ENCODE measurements at places on chromosomes 12 and 14. TPM values are rescaled to one million over a fixed set of nuclear protein-coding genes. Genes with fewer than 3 reads are reported as not detected.
A peak's percentile ranks its signal among the peaks of the same experiment; 100 is the strongest.

GRCh38 chr12:102849722-102850447, 67.2 kb downstream of the PAH start:
- H3K36me3 ChIP-seq, result no peaks in the 10 kb centered on the region
- no peaks in the 10 kb centered on the region for H3K4me1 ChIP-seq
- H3K27ac ChIP-seq, result no peak overlapping the region
- no peak overlapping the region for H3K4me3 ChIP-seq
- H3K27me3 ChIP-seq, result peaks cover 3% of the 10 kb centered on the region
- no peak for DNase-seq

GRCh38 chr12:58540480-58541299, 379.6 kb downstream of the LRIG3 start:
- H3K4me1 ChIP-seq, result no peaks in the 10 kb centered on the region
- no peak for DNase-seq
- no peaks in the 10 kb centered on the region for H3K36me3 ChIP-seq
- H3K27me3 ChIP-seq, result peaks cover 4% of the 10 kb centered on the region
- H3K4me3 ChIP-seq, result no peak overlapping the region

DNA sequence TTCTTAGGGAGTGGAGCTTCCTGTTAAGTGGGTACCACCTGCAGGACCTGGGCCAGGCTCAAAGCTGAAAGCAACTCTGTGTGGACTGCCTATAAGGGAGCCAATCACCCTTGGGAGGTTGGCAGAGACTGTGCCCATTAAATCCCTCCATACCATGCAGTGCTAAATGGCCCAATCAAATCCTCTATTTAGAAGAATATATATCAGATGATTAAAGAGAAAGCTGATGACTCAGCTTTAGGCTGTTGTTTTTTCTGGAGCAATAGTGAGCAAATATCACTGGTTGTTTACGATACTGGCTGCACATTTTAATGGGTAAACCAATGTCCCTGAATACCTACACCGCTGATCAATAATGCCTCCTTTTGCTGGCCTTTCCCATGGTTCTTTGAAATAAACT, 101.3 kb downstream of the TMX1 start:
- no peak overlapping the region for H3K4me3 ChIP-seq
- H3K4me1 ChIP-seq, result no peaks in the 10 kb centered on the region
- DNase-seq, result no peak
- H3K27ac ChIP-seq, result no peak overlapping the region
- no peaks in the 10 kb centered on the region for H3K27me3 ChIP-seq

GRCh38 chr12:58916921-58917511, 3.3 kb downstream of the LRIG3 start:
- H3K4me1 ChIP-seq, result peaks cover 3% of the 10 kb centered on the region
- no peaks in the 10 kb centered on the region for H3K36me3 ChIP-seq
- peaks cover 39% of the 10 kb centered on the region for H3K27me3 ChIP-seq
- no peak for DNase-seq

DNA sequence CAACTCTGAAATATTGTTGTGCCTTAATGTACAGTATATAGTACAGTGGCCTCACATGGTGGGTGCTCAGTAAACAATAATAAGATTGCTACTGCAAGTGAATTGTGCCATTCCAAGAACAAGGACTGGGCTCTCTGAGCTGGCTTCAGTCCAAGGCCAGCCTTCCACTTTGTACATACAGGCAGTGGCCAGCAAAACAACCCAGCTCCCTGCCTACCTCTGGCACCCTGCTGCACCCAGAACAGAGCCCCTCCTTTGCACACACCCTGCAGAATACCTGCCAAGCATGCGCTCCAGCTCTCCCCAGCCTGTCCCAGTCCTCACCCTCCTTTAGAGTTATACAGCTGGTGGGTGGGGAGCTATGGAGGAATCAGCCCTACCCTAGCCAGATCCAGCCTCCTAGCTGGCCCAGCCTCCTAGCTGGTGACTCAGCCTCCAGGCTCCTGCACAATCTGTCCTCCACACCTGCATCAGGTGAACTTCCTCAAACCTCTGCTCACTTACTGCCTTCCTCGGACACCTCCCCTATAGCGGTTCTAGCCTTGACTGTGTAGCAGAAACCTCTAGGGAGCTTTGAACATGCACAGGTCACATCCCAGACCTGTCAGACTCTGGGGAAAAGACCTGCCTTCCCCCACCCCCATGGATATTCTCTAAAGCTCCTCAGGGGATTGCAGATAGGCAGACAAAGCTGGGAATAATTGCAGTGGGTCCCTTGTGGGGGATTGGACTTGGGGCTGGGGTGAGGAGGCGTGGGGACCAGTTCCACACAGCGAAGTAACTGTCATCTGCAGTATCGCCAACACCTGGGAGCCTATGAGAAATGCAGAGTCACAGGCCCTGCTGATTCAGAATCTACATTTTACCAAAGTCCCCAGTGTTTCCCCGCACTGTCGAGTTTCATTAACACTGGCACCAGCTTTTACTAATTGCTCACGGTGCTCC, 17.9 kb downstream of the ZDHHC22 start:
- H3K4me1 ChIP-seq, result peaks cover 32% of the 10 kb centered on the region
- no peak for DNase-seq
- H3K36me3 ChIP-seq, result no peaks in the 10 kb centered on the region
- H3K27ac ChIP-seq, result no peak overlapping the region

DNA sequence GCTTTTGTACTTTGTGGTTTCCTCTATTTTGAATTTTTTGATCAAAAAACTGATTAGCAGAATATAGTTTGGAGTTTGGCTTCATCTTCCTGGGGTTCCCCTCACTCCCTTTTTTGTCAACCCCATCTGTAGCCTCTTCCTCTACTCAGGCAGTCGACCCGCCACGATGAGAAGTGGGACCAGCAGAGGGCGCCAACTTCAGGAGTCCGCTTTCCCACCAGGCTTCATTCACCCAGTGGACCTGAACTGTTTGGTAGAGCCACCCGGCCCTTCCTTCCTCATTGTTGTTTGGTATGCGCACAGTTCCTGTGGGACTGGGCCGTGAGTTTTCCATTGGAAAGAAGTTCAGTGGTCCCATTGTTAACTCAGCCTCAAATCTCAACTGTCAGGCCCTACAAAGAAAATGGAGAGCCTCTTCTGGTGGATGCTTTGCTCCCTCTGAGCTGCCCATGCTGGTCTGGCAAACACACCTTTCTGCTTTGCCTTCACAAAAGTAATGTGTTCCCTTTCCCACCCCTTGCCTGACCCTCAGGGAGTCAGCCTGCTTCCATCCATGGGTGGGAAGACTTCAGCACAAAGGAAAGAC, 21.7 kb downstream of the TMBIM6 start:
- peaks cover 48% of the 10 kb centered on the region for H3K4me1 ChIP-seq
- H3K27ac ChIP-seq, result peak overlapping the region; percentile 82
- DNase-seq, result peak; percentile 79
- peak overlapping the region; percentile 38 for H3K4me3 ChIP-seq
- peaks cover 35% of the 10 kb centered on the region for H3K36me3 ChIP-seq

- DNase-seq, result peak; percentile 59
- peak overlapping the region; percentile 35 for H3K4me3 ChIP-seq
- H3K27ac ChIP-seq, result peak overlapping the region; percentile 51
- peaks cover 16% of the 10 kb centered on the region for H3K4me1 ChIP-seq
- H3K27me3 ChIP-seq, result no peaks in the 10 kb centered on the region
These were observed 213.5 kb upstream of the SLC38A2 start for GRCh38 chr12:46585854-46586621.

DNA sequence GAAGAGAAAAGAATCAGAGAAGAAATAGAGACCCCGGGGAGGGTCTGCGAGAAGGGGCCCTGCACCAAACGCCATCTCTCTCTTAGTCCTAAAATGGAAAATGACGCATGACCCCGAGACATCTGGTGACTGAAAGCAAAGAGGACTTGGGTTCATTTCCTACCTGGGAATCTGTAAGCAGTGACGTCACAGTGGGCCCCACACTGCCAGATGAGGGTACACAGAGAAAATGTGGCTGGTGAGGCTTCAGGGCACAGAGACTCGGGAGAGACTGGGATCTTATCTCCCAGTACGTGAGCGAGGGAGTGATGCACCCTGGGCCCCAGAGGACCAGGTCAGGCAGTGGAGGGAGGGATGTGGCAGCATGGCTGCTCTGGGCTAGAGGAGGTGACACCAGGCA, 288.1 kb upstream of the SFSWAP start:
- DNase-seq, result no peak
- H3K4me1 ChIP-seq, result no peaks in the 10 kb centered on the region
- H3K27ac ChIP-seq, result no peak overlapping the region
- H3K4me3 ChIP-seq, result no peak overlapping the region
- H3K36me3 ChIP-seq, result no peaks in the 10 kb centered on the region
- H3K27me3 ChIP-seq, result peaks cover 9% of the 10 kb centered on the region

DNA sequence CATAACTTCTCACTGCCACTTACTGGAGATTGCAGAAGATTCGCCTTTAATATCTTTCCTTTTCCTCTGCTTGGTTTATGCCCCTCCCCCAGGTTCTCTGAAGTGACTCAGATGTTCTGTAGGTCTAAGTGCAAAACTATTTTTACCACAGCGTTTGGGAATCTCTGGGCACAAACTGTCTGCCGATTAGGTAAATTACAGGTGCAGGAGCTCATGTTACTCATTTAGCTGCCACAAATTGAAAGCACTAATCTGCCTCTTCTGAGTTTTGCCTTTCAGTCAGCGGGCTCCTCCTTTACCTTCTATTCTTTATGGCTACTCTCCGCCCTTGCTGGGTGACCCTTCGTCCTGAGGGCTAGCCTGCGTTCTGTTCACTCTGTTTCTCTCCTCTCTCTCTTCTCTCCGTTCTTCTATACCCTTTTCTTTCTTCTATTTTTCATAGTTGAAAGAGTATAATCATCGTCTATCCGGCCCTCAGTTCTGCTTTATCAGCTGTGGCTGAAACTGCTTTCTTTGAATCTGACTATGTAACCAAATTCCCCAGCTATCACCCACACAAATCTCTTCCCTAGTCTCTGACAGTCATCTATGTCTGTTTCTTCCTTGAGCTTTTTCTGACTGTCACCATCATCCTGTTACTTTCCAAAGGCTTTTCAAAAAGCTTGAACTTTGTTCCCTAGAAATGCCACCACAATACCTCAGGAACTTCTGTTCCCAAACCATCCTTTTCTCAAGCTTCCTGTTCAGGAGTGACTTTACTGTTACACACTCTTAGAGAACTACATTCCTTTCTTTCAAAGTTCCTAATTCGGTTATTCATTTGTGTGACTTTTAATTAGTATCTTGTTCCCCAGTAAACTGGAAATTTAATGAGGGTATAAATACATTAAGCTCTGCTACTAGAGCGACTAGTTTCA, 4.3 kb upstream of the MYF6 start:
- no peaks in the 10 kb centered on the region for H3K4me1 ChIP-seq
- H3K36me3 ChIP-seq, result no peaks in the 10 kb centered on the region
- no peak overlapping the region for H3K27ac ChIP-seq
- no peak overlapping the region for H3K4me3 ChIP-seq
- no peak for DNase-seq

DNA sequence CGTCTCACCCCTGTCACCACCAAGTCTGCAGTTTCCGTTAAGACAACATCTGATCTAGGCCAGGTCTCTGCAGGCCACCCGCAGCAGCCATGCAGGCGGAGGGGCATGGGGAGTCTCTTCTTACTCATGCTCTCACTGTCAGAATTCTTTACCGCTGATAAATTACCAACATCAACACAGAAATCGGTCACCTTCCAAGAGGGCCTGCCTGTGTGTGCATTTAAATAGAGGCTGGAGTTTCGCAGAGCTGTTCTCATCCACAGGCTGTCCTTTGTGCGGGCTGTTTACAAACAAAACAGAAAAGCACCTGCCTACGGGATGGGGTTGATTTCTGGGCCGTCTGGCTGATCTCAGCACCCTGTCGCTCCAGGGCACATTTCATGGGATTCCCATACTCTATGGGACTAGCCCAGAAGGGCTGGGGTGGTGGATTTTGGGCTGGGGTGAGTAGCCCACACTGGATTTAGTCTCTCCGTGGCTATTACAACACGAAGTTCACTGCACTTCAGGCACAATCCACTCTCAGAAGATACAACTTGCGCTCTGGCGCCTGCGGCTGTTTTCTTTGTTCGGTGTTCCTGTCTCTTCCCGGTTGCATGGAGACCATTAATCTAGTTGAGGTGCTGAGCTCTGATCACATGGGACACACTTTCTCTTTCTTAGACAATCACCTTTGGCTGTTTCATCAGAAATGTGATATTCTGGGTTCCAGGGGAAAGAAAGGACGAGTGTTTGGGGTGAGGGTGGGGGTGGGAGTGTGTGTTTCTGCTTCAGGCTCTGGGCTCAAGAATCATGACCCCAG, 331.1 kb downstream of the GLT1D1 start:
- H3K27ac ChIP-seq, result no peak overlapping the region
- no peaks in the 10 kb centered on the region for H3K36me3 ChIP-seq
- no peaks in the 10 kb centered on the region for H3K27me3 ChIP-seq
- H3K4me1 ChIP-seq, result no peaks in the 10 kb centered on the region

DNA sequence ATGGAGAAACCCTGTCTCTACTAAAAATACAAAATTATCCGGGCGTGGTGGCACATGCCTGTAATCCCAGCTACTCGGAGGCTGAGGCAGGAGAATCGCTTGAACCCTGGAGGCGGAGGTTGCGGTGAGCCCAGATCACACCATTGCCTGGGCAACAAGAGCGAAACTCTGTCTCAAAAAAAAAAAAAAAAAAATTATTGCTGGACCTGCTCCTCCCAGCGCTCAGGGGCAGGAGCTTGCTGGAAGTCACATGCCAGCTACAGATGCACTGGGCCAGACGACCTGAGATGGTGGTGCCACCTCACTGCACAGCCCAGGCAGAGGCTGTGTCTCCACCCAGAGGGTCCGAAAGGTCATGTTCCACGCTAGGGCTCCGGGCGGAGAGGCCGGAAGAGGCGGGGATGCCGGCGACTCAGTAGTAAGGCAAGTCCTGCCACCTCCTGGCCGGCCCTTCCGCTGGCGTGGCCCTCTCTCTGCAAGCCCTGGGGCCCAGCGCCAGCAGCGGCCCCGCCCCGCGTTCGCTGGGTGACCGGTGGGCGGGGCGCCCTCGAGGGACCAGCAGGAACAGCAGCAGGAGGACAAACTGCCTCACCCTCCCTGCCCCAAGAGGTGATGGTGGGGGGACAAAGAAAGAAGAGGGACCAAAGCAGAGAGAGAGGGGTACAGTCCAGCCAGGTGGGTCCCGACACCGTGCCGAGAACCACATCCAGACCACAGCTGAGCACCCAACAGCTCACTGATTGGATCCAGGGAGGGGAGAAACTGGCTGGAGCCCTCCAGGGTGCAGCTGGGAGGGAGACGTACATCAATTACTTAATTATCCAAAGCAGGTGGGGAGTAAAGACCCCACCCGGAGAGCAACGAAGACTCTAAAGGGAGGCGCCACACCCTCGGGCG, 3.6 kb upstream of the RHOF start:
- H3K27ac ChIP-seq, result peak overlapping the region; percentile 70
- peaks cover 33% of the 10 kb centered on the region for H3K4me1 ChIP-seq
- H3K4me3 ChIP-seq, result peak overlapping the region; percentile 87
- H3K36me3 ChIP-seq, result peaks cover 17% of the 10 kb centered on the region

The COX6A1 gene
- 248 TPM for total RNA-seq

The BCL11B gene
- total RNA-seq, result 104 TPM

The MOK gene
- 2.4 TPM for total RNA-seq

All from activated naive CD8-positive, alpha-beta T cell treated with anti-CD3 and anti-CD28 coated beads, Interleukin-2, amount 10 ng/mL, durations not matched to agents 7 days and 5 days (primary cell).